T-cell (primary cell): ENCODE measurements at places on chromosomes 12 and 14. TPM values are rescaled to one million over a fixed set of nuclear protein-coding genes. Genes with fewer than 3 reads are reported as not detected.

- DNase-seq: no peak
These were observed 301.7 kb downstream of the GALC start for GRCh38 chr14:87691042-87691881.

Gene DPPA3
- not detected for total RNA-seq

GRCh38 chr12:93158065-93158843, 219.5 kb upstream of the NUDT4 start:
- DNase-seq: no peak

Gene TAS2R42
- total RNA-seq: not detected

DNA sequence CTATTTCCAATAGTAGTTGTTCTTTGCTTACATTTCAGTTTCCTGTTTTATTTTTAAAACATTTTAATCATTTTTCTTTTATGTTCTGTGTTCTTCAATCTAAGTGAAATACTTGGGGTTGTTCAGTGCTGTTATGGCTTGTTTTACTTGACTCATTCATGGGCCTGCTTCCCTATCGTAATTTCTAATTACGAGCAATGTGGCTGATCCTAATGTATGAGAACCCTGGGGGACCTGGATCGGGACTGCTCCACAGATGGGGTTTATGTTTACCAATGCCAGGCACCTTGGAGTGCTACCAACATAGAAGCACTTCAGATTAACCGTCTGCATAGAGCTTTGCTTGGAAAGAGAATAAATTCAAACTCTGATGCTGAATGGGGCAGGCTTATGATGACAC, 29.8 kb downstream of the TECPR2 start:
- no peak for DNase-seq

GRCh38 chr12:19648591-19648990, 209.3 kb downstream of the AEBP2 start:
- DNase-seq: no peak
